ENCODE measurements at places on chromosomes 6 and 20. TPM values are rescaled to one million over a fixed set of nuclear protein-coding genes. Genes with fewer than 3 reads are reported as not detected.

Gene SYCP2L
- total RNA-seq = 0.11 TPM

Gene MRS2
- total RNA-seq = 30.5 TPM

Gene CLPSL2
- total RNA-seq = not detected

Gene PROKR2
- not detected for total RNA-seq

Gene TAF11
- total RNA-seq = 34.0 TPM

Gene RBPJL
- total RNA-seq = not detected

DNA sequence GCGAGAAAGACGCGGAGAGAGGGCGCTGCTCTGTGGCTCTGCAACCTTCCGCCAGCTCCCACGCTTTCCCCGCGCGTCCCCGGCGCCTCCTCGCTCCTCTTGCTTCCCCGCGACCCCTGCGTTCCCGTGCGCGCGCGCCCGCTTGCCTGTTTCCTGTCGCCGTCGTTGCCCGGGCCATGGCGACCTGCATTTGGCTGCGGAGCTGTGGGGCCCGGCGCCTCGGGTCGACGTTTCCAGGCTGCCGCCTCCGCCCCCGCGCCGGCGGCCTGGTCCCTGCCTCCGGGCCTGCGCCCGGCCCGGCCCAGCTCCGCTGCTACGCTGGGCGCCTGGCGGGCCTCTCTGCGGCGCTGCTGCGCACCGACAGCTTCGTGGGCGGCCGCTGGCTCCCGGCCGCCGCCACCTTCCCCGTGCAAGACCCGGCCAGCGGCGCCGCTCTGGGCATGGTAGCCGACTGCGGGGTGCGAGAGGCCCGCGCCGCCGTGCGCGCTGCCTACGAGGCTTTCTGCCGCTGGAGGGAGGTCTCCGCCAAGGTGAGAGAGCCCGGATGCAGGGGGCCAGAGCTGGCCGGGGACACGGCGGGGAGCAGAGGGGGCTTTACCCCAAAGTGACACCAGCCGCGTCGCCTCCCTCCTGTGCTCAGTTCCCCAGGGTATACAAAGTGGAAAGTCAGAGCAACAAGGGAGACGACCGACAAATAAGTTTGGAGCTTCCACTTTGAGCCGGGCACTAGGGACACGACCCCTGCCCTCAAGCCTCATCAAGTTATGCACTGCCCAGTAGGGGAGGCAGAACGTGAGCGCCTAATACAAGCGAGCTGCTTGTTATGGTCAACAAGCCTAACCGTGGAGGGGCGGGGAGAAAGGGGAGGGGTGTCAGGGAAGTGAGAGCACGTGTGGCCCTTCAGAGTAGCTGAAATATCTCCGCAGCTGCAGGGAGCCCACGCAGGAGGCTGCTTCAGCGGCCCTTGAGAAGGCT, at the start of gene ALDH5A1:
Gene ALDH5A1 (plus strand): TSS at position 149 of the 975 bp plus-strand sequence. CDS start 28 bp downstream, at position 177.
- H3K27me3 ChIP-seq = peaks cover 3% of the 10 kb centered on the region
- peak within 1 kb of the TSS; percentile 33 for H3K27ac ChIP-seq
- peak; percentile 70 for DNase-seq
- peaks cover 21% of the 10 kb centered on the region for H3K4me1 ChIP-seq
- H3K36me3 ChIP-seq = peaks cover 14% of the 10 kb centered on the region

- peaks cover 1% of the 10 kb centered on the region for H3K27me3 ChIP-seq
- H3K4me3 ChIP-seq = no peak overlapping the region
- no peak for DNase-seq
- H3K36me3 ChIP-seq = no peaks in the 10 kb centered on the region
- H3K4me1 ChIP-seq = no peaks in the 10 kb centered on the region
Measured at GRCh38 chr6:12504325-12504966, 212.1 kb upstream of the PHACTR1 start.

GRCh38 chr6:137631323-137631722, 137.1 kb upstream of the OLIG3 start:
- no peak overlapping the region for H3K27ac ChIP-seq
- H3K36me3 ChIP-seq = no peaks in the 10 kb centered on the region
- H3K4me1 ChIP-seq = peaks cover 6% of the 10 kb centered on the region
- H3K27me3 ChIP-seq = peaks cover 8% of the 10 kb centered on the region
- no peak for DNase-seq
- no peak overlapping the region for H3K4me3 ChIP-seq

GRCh38 chr20:50151034-50151743, 2.3 kb downstream of the PEDS1 start:
- H3K4me1 ChIP-seq = peaks cover 57% of the 10 kb centered on the region
- no peak for DNase-seq
- H3K36me3 ChIP-seq = peaks cover 44% of the 10 kb centered on the region
- no peaks in the 10 kb centered on the region for H3K27me3 ChIP-seq
- peak overlapping the region; percentile 70 for H3K27ac ChIP-seq
- H3K4me3 ChIP-seq = peak overlapping the region; percentile 78

Data from activated T-helper 2 cell treated with anti-CD3 and anti-CD28 coated beads, Interferon-gamma antibody, Interleukin-2, Interleukin-4, amounts not matched to agents 10 μg/mL and 5 μg/mL and 100 μg/mL, durations not matched to agents 14 hours and 24 hours and 36 hours (primary cell).